ENCODE measurements at places on chromosomes 3 and 15.

DNA sequence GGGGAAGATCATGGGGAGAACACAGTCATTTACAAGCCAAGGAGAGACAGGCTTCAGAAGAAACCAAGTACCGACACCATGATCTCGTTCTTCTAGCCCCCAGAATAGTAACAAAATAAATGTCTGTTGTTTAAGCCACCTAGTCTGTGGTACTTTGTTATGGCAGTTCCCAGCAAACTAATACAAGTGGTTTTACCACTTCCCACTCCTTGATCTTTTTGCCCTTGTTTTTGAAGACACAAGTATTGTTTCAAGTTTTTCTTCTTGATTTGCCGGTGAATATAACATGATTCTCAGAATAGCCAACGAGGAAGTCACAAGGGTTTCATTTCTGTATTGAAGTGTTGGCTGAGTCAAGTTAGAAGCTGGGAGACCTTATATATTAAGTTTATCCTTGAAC, 220.3 kb downstream of the SOX2 start:
- no peak for DNase-seq

- DNase-seq = no peak
Measured at GRCh38 chr15:58686286-58686685, 63.2 kb downstream of the ADAM10 start.

- no peak for DNase-seq
Measured at GRCh38 chr15:37881237-37882013, 53.0 kb upstream of the TMCO5A start.

DNA sequence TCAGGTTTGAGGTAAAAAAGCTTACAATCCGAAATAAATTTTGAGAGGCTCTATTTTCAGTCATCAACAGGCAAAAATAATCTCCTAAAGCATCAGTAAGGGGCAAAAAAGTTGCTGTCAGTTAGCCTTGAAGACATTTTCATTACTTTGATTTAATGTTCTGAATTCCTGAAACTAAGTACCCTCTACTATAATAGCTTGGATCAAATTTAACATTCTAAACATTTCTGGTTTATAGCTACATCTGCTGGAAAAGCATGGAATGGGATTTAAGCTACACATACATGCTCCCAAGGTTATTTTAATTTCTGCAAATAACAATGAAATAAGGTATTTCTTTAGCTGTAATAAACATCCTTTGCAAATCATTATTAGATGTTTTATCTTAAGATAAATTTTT, 245.4 kb downstream of the ULK4 start:
- DNase-seq = no peak

DNA sequence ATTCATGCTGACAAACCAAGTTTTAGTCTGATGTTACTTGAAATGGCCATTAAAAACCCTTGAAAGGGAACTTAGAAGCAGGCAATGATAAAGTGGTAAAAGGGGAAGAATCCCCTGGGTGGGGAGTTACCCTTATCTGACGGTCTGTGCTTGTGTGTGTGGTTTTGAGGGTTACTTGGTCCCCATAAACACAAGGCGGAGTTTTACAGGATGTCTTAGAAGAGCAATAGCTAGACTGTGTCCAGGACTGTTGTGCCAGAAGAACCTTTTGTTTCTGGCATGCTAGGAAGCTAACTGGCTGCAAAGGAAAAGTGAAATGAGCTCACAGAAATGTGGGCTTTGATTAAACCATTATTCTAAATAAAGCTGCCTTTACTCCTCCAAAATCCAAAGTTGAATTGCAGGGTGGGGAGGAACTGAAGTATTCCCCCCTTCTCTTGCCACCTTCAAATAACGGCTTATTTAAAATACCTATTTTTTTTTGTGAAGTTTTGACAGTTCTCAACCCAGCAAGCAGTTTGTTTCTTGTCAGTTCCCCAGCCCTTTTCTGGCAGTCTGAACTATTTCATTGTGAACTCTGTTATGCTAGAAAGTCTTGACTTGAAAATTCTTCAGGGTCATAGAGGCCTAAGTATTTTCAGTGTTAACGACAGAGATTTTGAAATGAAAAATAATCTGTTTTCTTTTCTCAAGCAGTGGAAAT, 443.5 kb downstream of the OTOL1 start:
- DNase-seq = no peak

DNA sequence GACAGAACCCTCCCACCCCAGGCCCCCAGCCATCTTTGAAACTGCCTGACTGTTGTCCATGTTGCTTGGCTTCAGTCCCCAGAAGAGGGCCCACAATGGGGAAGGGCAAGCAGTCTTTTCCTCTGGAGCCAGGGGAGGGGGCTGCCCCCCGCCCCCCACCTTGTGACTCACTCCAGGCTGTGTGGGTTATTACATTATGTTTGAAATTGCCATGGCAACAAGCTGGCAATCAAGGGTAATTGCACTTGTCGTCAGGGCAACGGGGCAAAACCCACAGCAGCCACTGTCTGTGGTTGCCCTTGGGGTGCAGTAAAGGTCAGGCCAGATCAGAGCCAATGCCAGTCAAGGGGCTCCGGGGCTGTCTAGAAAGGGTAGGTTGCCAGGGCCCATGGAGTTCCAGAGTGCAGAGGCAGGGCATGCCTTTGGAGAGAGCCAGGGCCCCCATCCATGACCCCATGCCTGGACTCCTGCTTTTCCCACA, 3.1 kb upstream of the CAMKV start:
- no peak for DNase-seq

- no peak for DNase-seq
Measured at GRCh38 chr3:94626573-94626972, 563.7 kb downstream of the NSUN3 start.

- DNase-seq = no peak
Measured at GRCh38 chr3:8320711-8321458, 180.7 kb upstream of the LMCD1 start.

DNA sequence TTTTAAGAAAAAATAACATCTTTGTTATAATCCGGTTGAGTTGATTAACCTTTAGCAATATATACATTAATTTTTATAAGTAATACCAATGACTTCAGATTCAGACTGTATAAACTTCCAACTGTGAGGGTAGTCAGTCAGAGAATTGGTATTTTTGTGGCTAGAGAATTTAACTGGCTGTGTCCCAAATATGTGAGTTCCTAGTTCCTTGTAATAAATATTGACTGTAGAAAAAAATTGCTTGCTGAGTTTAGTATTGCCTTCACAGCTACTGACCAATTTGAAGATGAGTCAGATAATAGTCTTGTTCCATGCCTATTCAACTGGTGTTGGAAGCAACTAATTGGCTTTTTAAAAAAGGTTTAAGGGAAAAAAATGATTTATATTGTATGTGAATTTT, 210.8 kb downstream of the GAP43 start:
- no peak for DNase-seq

DNA sequence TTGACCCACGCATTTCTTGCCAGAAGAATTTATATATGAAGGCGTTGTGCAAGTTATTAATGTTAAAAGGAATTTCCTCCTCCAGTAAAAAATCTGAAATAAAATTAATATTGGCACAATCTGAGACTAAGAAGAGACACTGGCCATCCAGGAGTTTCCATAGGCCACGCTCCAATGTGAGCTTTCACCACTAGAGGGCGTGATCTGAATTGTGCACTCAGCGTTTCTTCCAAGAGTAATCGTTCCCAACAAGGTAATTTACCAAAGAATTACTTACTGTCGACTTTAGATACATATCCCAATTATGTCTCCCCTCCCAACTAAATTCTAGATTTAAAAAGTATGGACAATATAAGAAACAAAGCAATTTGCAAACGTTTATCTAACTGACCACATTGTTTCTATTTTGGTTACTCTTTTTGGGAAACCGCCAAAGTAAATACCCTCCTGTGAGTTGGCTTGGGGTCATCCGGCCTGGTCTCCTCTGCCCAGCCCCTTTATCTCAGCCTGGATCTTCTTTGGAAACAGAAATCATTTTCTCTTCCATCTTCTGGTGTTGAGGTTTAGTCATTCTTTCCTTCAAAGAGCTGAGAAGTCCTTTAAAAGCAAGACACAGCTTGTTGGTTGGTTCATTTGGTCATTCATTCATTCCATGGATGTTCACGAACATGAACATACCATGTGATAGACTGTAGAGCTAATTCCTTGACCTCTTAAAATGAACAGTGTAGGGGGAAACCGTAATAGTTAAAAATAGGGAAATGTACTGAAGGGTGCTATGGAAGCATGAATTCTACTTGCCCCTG, 26.2 kb downstream of the POLR2M start:
- DNase-seq = peak; percentile 62

DNA sequence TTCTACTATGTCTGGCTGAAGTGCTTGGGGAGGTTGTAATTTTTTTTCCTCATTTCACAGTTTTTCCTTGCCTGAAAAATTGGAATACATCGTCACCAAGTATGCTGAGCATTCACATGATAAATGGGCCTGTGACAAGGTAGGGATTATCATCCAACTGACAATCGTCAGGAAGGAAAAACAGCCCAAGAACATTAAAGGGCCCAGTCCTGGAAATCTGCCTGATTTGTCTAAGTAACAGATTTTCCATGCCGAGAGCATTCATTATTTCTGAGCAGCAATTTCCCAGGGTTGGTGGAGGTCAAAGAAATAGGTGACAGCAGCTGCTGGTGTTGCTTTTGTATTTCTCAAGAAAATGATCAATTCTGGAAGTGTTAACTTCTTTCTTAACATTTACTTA, 226.0 kb upstream of the CHRM5 start:
- no peak for DNase-seq

- no peak for DNase-seq
Measured at GRCh38 chr3:19738846-19739245, 195.2 kb downstream of the EFHB start.

- no peak for DNase-seq
Measured at GRCh38 chr3:191238321-191238817, 39.3 kb downstream of the OSTN start.

GRCh38 chr3:106758459-106758858, 618.8 kb upstream of the CCDC54 start:
- no peak for DNase-seq

DNA sequence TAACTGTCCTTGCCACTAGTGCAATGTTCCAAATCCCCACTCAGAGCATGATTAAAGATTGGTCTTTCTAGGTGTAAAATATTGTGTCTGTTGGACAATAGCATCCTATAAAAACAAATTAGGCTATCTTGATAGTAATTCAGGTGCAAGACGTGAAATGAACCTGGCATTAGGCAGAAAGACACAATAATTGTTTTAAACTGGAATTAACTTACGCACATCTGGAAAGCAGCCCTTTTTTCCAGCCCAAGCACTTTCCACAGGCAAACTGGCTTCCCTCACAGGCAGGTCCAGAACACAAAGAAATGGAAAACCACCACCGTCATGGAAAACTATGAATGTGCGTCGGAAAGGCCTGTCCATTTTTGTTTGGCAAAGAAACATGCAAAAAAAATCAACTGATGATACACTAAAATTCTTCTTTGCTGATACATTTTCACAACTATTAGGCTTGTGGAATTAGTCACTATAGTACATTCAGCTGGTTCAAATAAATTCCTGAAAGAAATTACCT, 474.7 kb upstream of the IL12A start:
- DNase-seq = no peak

DNA sequence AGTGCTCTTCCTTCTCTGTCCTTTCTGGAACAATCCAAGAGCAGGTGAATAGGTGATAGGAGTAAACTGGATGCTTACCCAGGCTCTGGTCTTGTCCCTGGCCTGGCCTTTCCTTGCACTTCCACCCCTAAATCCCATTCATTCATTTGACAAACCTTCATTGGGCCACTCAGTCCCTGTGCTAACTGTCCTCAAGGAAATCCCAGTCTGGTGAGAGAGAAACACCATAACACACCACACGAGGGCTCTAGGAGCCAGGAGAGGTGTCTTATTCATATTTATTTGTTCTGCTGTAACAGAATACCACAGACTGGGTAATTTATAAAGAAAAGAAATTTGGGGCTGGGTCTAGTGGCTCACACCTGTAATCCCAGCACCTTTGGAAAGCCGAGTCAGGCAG, 22.8 kb downstream of the EFCC1 start:
- DNase-seq = no peak

DNA sequence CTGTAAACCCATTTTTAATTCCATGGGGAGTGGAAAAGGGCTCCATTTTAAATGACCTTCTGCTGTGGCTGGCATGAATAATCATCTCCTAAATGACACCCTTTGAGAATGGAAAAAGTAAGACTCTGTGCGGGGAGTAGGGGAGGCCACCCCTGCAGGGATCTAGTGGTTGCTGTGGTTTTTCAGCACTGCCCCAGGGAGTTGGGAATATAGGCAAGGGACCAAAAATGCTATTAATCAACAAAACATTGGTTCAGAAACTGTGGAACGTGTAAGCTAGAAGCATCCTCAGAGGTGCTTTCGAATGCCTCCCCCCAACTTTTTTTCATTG, 30.1 kb upstream of the ADAMTS7 start:
- no peak for DNase-seq

GRCh38 chr3:112767177-112767576, 79.5 kb downstream of the CD200R1L start:
- DNase-seq = no peak

- DNase-seq = no peak
Measured at GRCh38 chr3:51960386-51960785, 5.2 kb downstream of the GPR62 start.

- peak; percentile 31 for DNase-seq
Measured at GRCh38 chr3:13308380-13308801, 111.7 kb downstream of the NUP210 start.

DNA sequence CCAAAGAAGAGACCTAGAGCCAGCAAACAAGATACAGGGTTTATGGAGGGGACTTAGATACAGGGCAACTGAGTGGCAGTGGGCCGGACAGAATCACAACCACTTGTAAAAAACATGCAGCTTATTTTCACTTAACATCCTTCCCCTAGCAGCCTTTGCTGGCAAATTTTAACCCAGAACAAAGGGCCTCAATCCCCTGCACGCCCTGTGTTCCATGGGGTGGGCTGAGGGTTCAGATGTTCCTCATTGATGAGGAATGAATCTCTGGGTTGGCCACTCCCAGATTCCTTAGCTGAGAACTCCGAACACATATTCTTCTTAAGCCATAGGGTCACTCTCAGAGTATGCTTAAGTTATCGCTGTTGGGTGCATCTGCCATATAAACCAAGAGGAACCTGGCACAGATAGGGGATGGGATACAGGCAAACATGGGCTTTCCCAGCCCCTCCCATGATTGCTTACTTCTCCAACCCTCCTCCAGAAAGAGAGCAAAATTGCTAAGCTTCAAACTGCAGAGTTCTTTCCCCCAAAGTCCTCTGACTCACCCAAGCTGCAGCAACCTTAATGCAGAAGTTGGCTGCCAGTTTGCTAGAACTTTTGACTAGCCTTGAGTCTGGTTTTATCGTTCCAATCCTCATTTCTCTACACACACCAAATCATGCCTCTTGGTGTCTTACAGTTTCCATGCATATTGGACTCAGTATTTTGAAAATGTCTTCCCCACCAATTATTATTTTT, 146.9 kb downstream of the CD47 start:
- DNase-seq = no peak

DNA sequence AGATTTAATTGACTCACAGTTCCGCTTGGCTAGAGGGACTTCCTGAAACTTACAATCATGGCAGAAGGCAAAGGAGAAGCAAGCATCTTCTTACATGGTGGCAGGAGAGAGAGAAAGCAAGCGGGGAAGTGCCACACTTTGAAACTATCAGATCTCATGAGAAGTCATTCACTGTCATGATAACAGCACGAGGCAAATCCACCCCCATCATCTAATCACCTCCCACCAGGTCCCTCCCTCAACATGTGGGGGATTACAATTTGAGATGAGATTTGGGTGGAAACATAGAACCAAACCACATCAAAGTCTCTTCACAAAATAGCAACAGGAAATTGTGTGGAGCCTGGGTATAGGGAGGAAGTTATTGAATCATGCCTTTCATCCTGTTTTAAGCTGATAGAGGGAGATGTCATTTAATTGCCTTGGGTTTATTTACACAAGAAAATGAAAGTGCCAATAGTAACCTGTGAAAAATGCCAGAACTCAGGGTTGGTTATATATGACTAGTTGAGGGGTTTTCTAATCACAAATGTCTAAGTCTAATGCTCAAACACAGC, 624.8 kb upstream of the LMCD1 start:
- DNase-seq = no peak

Measured in transverse colon (tissue), 4 donors.